Stimulated activated CD8-positive, alpha-beta memory T cell treated with anti-CD3 and anti-CD28 coated beads, Interleukin-15, amount 100 ng/mL, for 48 hours (primary cell): ENCODE measurements at places on chromosomes 13 and 19.

GRCh38 chr13:41622432-41623429, 165.4 kb downstream of the RGCC start:
- no peak for DNase-seq

DNA sequence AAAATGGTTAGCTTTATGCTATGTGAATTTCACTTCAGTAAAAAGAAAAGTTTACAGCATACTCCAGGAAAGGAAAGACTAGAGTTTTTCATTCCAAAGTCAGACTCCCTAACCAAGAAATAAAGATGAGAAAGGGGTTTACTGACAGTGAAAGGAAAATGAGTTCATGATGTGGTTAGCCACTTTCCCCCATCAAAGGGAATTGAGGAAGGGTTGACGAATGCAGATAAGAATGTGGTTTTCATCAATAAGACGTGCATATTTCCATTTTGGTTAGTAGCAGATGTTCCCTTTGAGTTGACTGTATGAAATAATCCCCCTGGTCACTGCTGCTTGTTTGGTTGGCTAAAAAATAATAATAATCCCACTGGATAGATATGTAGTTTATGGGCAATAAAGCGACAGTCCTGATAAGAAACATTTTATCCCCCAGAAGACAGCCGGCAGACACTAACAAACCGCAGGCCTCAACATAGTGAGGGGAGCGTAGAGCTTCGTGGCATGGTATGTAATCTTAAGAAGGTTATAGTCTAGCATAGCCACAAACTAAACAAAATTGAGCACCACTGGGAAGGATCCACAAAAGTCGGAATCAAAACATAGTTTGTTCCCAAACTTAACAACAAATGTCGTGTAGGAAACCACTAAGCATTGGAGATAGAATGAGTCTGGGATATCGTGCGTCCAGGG, 114.8 kb downstream of the COL4A2 start:
- DNase-seq = no peak

- no peak for DNase-seq
Measured at GRCh38 chr19:18723871-18724377, 40.4 kb downstream of the CRTC1 start.

- no peak for DNase-seq
Measured at GRCh38 chr13:33751151-33751550, 66.8 kb upstream of the RFC3 start.

DNA sequence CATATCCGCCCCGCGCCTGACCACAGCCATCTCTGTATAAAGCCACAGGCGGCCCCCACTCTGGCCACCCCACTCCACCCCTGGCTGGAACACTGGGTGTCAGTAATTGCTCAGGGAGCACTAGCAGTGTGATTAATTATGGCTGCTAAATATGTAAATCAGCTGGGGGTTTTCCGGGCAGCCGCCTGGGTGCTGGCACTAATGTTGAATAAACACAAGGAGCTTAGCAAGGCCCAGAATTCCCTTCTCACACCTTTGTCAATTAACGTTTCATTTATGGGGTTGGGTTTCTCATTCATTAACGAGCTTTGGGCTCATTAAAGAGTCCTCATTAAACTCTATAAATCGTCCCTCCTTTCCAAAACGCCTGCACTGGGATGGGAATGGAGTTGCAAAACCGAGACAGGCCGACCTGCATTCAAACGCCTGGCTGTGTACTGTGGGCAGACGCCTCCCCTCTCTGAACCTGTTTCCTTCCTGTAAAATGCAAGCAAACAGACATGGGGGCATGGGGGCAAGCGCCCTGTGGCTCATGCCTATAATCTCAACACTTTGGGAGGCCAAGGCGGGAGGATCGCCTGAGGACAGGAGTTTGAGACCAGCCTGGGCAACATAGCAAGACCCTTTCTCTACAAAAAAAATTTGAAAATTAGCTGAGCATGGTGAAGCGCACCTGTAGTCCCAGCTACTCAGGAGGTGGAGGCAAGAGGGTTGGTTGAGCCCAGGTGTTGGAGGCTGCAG, 17.7 kb upstream of the OLFM2 start:
- DNase-seq = no peak

- DNase-seq = no peak
Measured at GRCh38 chr13:113433391-113433916, 19.8 kb downstream of the ADPRHL1 start.

GRCh38 chr13:21568854-21569253, 35.1 kb downstream of the MICU2 start:
- no peak for DNase-seq

DNA sequence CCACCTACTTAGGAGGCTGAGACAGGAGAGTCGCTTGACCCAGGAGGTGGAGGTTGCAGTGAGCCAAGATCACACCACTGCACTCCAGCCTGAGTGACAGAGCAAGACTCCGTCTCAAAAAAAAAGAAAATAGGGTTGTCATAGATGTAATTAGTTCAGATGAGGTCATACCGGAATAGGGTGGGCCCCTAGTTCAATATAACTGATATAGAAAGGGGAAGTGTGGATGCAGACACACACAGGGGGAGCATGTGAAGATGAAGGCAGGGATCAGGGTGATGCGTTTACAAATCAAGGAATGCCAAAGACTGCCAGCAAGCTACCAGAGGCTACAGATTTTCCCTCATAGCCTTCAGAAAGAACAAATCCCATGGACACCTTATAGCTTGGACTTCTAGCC, 24.3 kb upstream of the EEF1AKMT1 start:
- no peak for DNase-seq

DNA sequence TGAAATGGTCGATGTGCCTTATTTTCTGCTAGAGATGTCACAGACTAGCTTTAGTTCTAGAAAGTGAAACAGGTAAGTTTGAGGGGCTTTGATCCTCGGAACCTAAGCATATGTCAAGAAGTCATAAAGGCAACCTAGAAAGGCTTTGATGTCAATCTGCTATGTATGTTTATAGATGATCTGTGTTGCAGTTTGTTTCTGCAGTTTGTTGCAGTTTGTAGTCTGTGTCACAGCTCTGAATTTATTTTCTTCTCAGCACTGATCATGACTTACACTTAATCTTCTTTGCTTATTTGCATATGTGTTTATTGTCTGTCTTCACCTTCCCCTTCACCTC, 5.9 kb downstream of the LSM14A start:
- DNase-seq = no peak

DNA sequence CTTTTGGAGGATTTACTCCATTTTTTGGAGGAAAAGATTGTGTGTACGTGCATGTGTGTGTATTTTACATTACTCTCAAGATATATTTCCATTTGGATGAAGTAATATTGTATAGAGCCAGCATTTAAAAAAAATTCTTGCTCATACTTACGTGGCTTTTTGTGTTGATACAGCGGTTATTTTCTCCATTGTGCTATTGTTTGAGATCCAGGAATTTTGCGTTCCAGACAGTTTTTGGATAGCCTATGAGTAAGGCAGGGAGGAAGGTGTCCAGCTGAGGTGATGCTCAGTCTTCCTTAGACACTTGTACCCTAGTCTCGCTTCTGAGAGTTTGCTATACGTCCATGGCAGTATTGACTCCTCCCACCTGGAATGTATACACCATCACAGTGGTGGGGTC, 92.2 kb upstream of the ARHGEF7 start:
- no peak for DNase-seq
